ENCODE measurements at places on chromosomes 2 and 18. TPM values are rescaled to one million over a fixed set of nuclear protein-coding genes. Genes with fewer than 3 reads are reported as not detected.

TDRD15 gene
- not detected for total RNA-seq

PROKR1 gene
- not detected for total RNA-seq

IL1A gene
- total RNA-seq: 1.9 TPM

NPHP1 gene
- 4.1 TPM for total RNA-seq

POTEF gene
- total RNA-seq: not detected

FOXD4L1 gene
- total RNA-seq: 0.78 TPM

PPP1R1C gene
- total RNA-seq: 5.8 TPM

DPP10 gene
- total RNA-seq: 1.0 TPM

GRCh38 chr2:161367675-161368074 is 48.4 kb upstream of the TBR1 start:
- H3K4me1 ChIP-seq: no peaks in the 10 kb centered on the region
- no peak for DNase-seq

GRCh38 chr18:56508370-56509036 is 129.9 kb downstream of the TXNL1 start:
- DNase-seq: no peak
- H3K4me3 ChIP-seq: no peak overlapping the region
- H3K36me3 ChIP-seq: no peaks in the 10 kb centered on the region
- no peak overlapping the region for H3K27ac ChIP-seq
- no peaks in the 10 kb centered on the region for H3K27me3 ChIP-seq

DNA sequence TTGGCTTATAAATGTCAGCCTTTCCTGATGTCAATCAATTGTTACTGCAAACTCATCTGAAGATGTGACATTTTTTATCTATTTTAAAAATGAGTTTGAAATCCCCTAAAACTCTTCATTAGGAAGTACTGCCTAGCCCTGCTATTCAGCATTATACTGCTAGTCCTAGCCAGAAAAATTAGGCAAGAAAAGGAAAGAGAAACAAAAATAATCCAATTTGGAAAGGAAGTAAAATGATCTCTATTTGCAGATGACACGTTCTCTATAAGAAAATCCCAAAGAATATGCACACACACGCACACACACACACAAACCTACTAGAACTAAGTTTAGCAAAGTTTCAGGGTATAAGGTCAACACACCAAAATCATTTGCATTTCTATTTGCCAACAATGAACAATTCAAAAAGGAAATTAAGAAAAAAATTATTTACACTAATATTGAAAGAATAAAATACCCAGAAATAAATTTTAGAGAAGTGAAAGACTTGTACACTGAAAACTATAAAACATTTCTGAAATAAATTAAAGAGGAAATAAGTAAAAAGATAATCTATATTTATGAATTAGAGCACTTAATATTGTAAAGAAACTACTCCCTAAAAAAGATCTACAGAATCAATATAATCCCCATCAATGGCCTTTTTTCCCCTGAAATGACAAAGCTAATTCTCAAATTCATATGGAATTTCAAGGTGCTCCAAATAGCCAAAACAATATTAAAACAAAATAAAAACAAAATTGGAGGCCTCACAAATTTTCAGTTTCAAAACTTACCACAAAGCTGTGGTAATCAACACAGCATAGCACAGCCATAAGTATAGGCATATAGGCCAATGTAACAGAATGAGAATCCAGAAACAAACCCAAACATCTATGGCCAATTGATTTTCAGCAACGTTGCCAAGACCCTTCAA is 433.7 kb upstream of the TRIB2 start:
- H3K27ac ChIP-seq: no peak overlapping the region
- H3K4me3 ChIP-seq: no peak overlapping the region
- no peak for DNase-seq
- no peaks in the 10 kb centered on the region for H3K27me3 ChIP-seq
- no peaks in the 10 kb centered on the region for H3K4me1 ChIP-seq
- H3K36me3 ChIP-seq: no peaks in the 10 kb centered on the region

DNA sequence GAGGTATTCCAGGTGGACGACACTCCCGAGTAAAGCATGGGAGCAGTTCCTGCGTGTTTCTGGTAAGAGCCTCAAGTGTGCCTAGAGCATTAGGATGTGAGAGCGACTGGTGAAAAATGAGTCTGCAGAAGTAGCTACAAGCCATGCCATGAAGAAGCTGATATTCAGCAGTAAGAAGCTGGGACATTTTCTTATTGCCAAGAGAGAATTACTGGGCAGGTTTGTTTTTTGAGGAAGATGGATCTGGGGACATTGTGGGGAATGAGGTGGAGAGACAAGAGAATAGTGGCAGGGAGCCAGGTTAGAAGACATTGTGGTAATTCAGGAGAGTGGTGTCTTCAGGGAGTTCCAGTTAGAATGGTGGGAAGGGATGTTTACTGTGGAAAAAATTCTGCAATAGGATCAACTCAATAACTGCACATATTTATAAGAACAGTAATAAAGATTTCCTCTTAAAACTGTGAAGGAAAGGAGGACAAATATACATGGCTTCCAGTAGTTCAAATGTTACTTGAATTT is 38.2 kb downstream of the CRIM1 start:
- no peak overlapping the region for H3K4me3 ChIP-seq
- H3K36me3 ChIP-seq: peaks cover 13% of the 10 kb centered on the region
- H3K4me1 ChIP-seq: peaks cover 29% of the 10 kb centered on the region
- H3K27me3 ChIP-seq: no peaks in the 10 kb centered on the region
- no peak for DNase-seq
- no peak overlapping the region for H3K27ac ChIP-seq

- H3K27ac ChIP-seq: no peak overlapping the region
- no peaks in the 10 kb centered on the region for H3K36me3 ChIP-seq
These were observed 923.7 kb downstream of the SLC4A3 start for GRCh38 chr2:220550995-220551700.

Measured in upper lobe of right lung (tissue), 1 donor.